Heart right ventricle (tissue), 16 donors: ENCODE measurements at places on chromosomes 12 and 14. TPM values are rescaled to one million over a fixed set of nuclear protein-coding genes. Genes with fewer than 3 reads are reported as not detected.

DNA sequence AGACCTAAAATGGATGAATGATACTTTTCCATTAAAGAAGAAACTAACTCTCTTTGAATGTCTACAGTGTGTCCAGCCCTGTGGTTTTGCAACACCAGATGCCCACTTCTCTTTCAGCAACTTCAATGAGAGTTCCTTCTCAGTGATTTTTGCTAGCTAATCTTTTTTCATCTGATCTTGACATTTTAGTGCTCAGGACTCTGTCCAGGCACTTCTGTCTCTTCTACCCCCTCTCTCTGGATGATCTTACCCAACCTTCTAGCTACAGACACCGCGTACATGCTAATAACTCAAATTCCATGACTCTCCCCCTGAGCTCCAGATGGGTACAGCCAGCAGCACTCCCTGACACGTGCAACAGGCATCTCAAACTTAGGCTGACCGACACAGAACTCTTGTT, 161.1 kb upstream of the FOXN3 start:
- peaks cover 36% of the 10 kb centered on the region for H3K4me1 ChIP-seq
- H3K27me3 ChIP-seq: no peaks in the 10 kb centered on the region
- H3K4me3 ChIP-seq: no peak overlapping the region
- no peak overlapping the region for H3K27ac ChIP-seq

DNA sequence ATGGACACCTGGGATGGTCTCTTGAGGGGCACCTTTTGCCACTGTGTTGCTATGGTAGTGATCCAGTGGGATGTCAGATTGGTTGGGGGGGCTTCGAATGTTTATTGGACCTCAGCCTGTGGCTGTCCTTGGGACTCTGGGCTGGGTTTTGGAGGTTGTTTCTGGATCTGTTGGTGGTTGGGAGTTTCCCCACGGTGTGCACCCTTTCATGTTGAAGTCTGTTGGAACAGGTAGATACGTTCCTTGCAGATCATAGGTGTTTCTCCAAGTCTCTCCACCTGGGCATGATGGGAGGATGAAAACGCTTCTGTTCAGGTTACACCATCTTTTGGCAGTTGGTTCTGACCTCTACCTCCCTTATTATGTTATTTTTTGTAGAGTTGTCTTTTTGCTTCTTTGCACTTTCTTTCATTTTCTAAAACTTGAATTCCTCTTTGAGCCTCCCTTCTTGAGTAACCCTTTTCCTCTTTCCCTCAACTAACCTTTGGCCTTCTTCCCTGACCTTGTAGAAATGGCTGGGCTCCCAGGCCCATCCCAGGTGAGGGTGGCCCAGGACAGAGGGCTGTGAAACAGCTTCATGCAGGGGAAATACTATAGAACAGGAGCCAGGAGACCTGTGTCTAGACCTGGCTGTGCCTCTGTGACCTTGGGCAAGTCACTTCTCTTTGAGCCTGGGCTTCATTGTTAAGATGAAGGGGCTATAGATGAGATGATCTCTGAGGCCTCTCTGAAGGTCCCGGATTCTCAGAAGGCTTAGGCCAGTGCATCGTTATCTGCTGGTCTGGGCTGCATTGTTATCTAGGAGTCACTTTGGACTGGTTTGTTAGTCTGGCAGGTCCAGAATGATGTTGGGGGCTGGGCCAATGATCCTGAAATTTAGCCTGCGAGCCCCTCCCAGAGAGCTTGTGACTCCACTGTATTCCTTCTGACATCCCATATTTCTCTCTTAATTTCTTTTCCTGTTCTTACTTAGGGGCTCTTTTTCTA, 2.0 kb downstream of the ATN1 start:
- peak overlapping the region; percentile 94 for H3K27ac ChIP-seq
- no peak for DNase-seq
- H3K36me3 ChIP-seq: peaks cover 4% of the 10 kb centered on the region
- peaks cover 86% of the 10 kb centered on the region for H3K4me1 ChIP-seq

GRCh38 chr12:105245291-105245690, 9.3 kb upstream of the APPL2 start:
- H3K4me1 ChIP-seq: no peaks in the 10 kb centered on the region
- H3K4me3 ChIP-seq: no peak overlapping the region

- no peak for DNase-seq
- H3K4me1 ChIP-seq: no peaks in the 10 kb centered on the region
- H3K27ac ChIP-seq: no peak overlapping the region
- no peak overlapping the region for H3K4me3 ChIP-seq
These were observed 84.8 kb downstream of the EEA1 start for GRCh38 chr12:92844151-92844763.

- no peaks in the 10 kb centered on the region for H3K27me3 ChIP-seq
- H3K36me3 ChIP-seq: no peaks in the 10 kb centered on the region
- H3K27ac ChIP-seq: no peak overlapping the region
These were observed 29.5 kb downstream of the SUSD6 start for GRCh38 chr14:69640931-69641330.

DNA sequence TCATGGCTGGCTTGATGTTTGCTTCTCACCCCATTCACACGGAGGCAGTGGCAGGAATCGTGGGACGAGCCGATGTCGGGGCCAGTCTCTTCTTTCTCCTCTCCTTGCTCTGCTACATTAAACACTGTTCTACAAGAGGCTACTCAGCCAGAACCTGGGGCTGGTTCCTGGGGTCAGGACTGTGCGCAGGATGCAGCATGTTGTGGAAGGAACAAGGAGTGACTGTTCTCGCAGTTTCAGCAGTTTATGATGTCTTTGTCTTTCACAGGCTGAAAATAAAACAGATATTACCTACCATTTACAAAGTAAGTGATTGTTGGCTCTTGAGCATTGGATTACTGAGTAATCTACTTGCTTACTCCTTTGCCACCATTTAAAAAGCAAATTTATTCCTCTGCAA, 170.6 kb downstream of the TMTC2 start:
- H3K4me3 ChIP-seq: no peak overlapping the region
- no peaks in the 10 kb centered on the region for H3K36me3 ChIP-seq
- H3K27me3 ChIP-seq: no peaks in the 10 kb centered on the region

CDCA3 gene
- 0.33 TPM for total RNA-seq

CCDC175 gene
- not detected for total RNA-seq

GRCh38 chr14:98161356-98161755, 1110.6 kb downstream of the BCL11B start:
- peaks cover 29% of the 10 kb centered on the region for H3K27me3 ChIP-seq
- no peak overlapping the region for H3K4me3 ChIP-seq
- no peak for DNase-seq

- H3K27ac ChIP-seq: no peak overlapping the region
- H3K4me3 ChIP-seq: no peak overlapping the region
- no peak for DNase-seq
- H3K4me1 ChIP-seq: no peaks in the 10 kb centered on the region
- H3K27me3 ChIP-seq: no peaks in the 10 kb centered on the region
These were observed 31.2 kb upstream of the VPS33A start for GRCh38 chr12:122297494-122297893.

DNA sequence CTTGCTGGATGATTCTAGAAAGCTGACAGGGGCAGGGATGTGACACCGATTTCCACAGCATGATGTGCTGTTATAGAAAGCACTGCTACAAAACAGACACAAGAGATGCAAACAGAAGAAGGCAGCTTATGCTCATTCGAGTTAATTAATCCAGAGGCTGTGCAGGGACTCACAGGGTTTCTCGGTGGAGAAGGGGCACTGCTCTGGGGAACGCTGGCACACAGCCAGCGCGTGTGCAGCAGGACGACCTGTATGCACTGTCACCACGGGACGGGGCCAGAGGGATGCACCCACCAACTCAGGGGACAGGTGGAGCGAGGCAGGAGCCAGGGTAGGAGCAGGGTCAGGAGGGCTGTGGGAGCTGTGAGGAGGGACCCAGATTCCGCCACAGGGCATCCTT, 143.5 kb downstream of the RIMBP2 start:
- H3K27me3 ChIP-seq: no peaks in the 10 kb centered on the region
- H3K27ac ChIP-seq: no peak overlapping the region
- no peaks in the 10 kb centered on the region for H3K4me1 ChIP-seq

DNA sequence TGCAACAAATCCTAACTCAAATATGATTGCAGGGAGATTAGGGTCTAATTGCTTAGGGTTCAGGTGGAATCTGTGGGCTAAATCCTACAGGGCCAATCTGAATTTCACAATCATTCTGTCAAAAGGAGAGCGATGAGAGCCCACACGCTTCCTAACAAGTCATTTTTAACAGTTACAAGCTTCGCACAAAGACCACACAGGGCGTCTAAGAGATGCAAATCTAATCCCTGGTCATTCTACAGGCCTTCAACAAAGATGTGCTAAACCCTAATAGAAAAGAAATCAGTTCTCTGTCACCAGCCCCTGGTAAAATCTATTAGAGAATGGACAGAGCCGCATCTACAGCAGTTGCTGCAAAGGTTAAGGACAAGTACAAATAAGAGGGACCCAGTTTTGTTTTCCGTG, 15.3 kb downstream of the NKX2-1 start:
- H3K27me3 ChIP-seq: peaks cover 100% of the 10 kb centered on the region
- H3K4me1 ChIP-seq: peaks cover 5% of the 10 kb centered on the region
- H3K27ac ChIP-seq: no peak overlapping the region
- no peak for DNase-seq
- H3K4me3 ChIP-seq: no peak overlapping the region

GRCh38 chr14:101903111-101903561, 61.2 kb upstream of the DYNC1H1 start:
- no peaks in the 10 kb centered on the region for H3K27me3 ChIP-seq
- no peak overlapping the region for H3K4me3 ChIP-seq
- DNase-seq: peak; percentile 81
- H3K27ac ChIP-seq: no peak overlapping the region

DNA sequence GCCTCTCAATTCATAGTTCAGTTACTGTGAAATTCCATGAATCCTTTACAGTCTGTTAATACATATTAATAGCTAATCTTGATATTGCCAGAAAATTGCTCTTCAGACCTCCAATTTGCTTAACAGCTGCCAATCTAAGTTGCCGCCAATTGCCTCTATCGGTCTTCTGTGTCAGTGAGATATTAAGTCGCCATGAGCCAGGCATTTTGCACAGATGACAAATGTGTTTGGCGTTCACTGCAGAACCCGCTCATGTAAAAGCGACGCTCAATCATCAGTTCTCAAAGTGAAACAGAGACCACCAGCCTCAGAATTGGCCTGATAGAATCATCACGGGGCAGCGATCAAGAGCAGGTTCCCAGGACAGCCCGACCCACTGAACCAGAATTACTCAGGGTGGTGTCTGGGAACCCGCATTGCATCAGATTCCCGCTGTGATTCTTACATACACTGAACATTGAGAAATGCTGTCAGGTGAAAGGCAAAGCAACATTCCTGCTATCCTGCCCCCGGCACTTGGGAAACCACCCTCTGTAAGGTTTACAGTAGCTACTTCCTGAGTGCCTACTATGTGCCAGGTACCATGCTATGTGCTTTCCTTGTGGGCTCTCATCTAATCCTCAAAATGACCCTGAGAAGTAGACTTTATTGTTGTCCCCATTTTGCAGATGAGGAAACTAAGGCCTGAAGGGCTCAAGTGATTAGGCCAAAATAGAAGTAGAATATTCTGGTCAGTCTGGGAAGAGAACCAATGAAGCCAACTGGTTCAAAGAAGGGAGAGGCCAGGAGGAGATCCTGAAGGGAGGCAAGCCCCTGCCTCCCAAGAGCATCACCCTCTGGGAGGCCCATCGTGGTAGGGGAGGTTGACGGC, 216.4 kb downstream of the SLC41A2 start:
- H3K4me3 ChIP-seq: no peak overlapping the region
- no peaks in the 10 kb centered on the region for H3K36me3 ChIP-seq
- H3K4me1 ChIP-seq: peaks cover 5% of the 10 kb centered on the region
- peak overlapping the region; percentile 18 for H3K27ac ChIP-seq
- no peak for DNase-seq

- DNase-seq: peak; percentile 26
- H3K27me3 ChIP-seq: no peaks in the 10 kb centered on the region
- peaks cover 72% of the 10 kb centered on the region for H3K4me1 ChIP-seq
- H3K27ac ChIP-seq: peak overlapping the region; percentile 93
These were observed 28.8 kb upstream of the RPLP0 start for GRCh38 chr12:120229487-120230325.

DNA sequence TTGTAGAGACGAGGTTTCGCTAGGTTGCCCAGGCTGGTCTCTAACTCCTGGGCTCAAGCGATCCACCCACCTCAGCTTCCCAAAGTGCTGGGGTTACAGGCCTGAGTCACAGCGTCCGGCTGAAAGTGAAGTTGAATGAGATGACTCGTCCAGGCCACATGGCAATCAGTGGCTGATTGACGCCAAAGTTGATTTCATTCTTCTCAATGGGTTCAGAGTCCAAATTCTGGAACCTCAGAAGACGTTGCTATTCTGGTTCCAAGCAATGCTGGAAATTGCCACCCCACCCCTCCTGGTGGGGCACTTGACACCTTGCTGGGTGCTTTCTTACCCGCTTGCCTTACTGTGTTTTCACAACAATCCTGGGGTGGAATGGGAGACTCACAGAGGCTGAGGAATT, 14.9 kb downstream of the ABCB9 start:
- no peak overlapping the region for H3K4me3 ChIP-seq
- DNase-seq: no peak
- peaks cover 14% of the 10 kb centered on the region for H3K4me1 ChIP-seq
- no peaks in the 10 kb centered on the region for H3K27me3 ChIP-seq
- no peaks in the 10 kb centered on the region for H3K36me3 ChIP-seq

- peak overlapping the region; percentile 94 for H3K27ac ChIP-seq
- DNase-seq: peak; percentile 73
- H3K27me3 ChIP-seq: no peaks in the 10 kb centered on the region
- peaks cover 47% of the 10 kb centered on the region for H3K4me1 ChIP-seq
These were observed 126.1 kb downstream of the GCH1 start for GRCh38 chr14:54776361-54777001.

DNA sequence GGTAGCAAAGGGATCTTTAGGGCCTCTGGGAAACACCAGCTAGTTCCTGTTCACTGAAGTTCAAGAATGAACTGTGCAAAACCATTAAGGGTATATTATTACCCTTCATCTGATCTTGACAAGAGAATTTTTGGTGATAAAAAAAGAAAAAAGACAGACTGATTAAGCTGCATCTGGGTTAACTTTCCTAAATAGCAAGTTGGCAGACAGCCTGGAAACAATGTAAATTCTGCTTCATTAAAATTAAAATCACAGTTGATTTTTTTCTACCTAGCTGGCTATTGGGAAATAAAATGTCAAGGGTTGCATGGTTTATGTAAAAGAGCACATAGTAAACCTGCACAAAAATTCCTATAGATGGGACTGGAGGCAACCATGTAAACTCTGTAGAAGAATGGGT, 126.6 kb upstream of the PRKD1 start:
- no peaks in the 10 kb centered on the region for H3K27me3 ChIP-seq
- no peaks in the 10 kb centered on the region for H3K36me3 ChIP-seq
- no peaks in the 10 kb centered on the region for H3K4me1 ChIP-seq
- no peak overlapping the region for H3K4me3 ChIP-seq
- no peak for DNase-seq

DNA sequence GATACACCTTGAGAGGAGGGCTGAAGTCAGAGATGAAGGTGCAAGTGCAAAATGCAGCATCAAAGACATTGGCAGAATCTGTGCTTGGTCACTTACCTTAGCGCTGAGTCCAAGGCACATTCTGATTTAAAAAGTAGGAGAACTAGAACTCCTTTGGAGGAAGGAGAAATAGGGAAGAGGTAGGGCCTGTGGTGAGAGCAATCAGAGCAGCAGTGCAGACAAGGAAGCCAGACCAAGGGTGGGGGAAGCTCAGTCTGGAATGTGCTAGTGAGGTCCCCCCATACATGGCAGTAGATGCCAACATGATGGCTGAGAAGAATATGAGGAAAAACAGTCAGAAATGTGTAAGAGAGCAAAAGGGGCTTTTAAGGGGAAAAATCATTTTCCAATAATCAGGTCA, 206.5 kb downstream of the SSPN start:
- H3K4me3 ChIP-seq: no peak overlapping the region
- H3K36me3 ChIP-seq: peaks cover 52% of the 10 kb centered on the region
- H3K27ac ChIP-seq: no peak overlapping the region
- H3K4me1 ChIP-seq: no peaks in the 10 kb centered on the region
- H3K27me3 ChIP-seq: no peaks in the 10 kb centered on the region

- peaks cover 83% of the 10 kb centered on the region for H3K4me1 ChIP-seq
- peak within 1 kb of the TSS; percentile 56 for H3K4me3 ChIP-seq
- H3K27ac ChIP-seq: no peak within 1 kb of the TSS
- DNase-seq: no peak
These were observed at the start of gene PAPLN for GRCh38 chr14:73237219-73237785. TSS of gene PAPLN (plus strand) at chr14:73237506. CDS start at chr14:73239779, 2,273 bp downstream.
